ENCODE measurements at places on chromosomes 3 and 15.

- no peak for DNase-seq
Measured at GRCh38 chr3:192207239-192207638, 520.1 kb downstream of the FGF12 start.

- no peak for DNase-seq
Measured at GRCh38 chr3:187765342-187765741, 20.1 kb upstream of the BCL6 start.

GRCh38 chr15:88454236-88454635 lies 13.0 kb downstream of the MRPL46 start:
- no peak for DNase-seq

DNA sequence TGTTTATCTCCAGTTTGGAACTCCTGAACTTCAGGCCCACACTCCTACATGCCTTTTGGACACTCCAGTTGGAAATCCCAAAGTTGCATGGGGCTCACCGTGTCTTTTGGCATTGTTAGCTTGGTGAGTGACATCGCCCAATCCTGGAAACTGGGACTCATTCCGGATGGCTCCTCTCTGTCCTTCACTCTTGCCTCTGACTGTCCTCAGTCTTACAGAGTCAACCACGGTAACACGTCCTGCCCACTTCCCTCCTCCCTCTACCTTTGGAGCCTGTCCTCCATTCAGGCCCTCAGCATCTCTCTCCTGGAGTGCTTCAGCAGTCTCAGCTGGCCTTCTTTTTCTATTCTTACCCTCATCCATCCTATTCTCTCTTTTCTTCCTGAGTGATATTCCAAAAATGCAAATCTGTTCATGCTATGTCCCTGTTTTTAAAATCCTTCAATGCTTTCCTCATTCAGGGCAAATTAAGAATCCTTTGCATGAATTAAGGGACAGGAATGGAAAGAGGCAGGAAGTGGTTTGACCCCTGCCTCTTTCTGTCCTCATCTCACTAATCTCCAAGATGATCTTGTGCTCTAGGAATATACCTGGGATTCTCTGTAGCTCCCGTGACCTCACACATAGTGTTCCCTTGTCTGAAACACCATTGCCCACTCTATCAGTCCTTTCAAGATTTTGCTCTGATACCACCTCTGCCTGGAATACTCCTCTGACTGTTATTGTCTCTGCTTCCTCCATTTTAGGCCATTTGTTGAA lies 42.5 kb downstream of the LPP start:
- no peak for DNase-seq

DNA sequence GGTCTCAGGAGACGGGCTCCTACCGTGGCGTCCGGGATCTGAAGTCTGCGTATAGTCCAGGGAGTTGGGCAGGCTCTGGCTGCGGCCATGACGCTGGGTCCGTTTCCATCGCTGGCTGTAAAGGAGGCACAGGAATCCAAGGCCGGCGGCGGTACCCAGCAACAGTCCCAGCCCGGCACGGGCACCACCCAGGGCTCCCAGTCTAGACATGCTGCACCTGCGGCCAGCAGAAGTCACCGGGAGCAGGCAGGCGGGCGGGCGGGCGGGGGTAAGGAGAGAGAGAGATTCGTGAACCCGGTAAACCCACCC lies 526 bp downstream of the RMDN3 start:
- no peak for DNase-seq

- no peak for DNase-seq
Measured at GRCh38 chr3:24936574-24936973, 441.9 kb upstream of the THRB start.

DNA sequence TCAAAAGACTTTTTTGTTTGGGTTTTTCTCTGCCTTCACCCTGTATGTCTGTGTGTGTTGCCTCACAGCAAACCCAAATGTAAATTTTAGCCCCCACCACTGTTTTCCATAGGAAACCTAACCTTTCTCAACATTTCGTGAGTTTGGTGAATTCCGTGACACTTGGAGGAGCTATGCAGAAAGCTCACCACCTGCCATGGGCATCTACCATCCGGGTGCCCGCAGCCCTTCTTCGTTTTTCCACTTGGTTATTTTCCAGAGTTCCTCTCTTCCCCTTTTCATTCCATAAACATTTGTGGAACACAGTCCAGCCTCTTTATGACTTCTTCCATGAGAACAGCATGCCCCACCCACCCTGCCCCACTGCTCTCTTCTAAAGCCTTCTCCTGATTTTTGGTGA lies 31.3 kb downstream of the TMEM158 start:
- DNase-seq: no peak

DNA sequence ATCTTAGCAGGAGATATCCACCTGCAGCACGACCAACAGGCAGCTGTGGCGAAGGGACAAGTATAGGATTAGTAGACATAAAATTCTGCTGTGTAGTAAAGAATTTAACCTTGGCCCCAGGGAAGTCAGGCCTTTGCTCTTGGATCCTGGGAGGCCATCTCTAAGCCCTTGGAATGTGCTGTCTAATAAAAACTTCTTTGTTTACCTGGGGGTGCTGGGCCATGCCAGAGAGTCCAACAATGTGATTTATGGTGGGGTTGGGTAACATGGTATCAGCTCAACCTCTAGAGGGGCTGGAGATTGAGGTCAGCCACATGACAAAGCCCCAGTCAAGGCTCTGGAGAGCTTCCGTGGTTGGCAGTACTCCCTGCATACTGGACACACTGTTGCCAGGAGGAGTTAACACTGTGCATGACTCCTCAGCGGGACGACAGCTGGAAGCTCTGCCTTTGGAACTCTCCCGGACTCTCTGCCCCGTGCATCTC lies 52.4 kb downstream of the HEG1 start:
- DNase-seq: no peak

DNA sequence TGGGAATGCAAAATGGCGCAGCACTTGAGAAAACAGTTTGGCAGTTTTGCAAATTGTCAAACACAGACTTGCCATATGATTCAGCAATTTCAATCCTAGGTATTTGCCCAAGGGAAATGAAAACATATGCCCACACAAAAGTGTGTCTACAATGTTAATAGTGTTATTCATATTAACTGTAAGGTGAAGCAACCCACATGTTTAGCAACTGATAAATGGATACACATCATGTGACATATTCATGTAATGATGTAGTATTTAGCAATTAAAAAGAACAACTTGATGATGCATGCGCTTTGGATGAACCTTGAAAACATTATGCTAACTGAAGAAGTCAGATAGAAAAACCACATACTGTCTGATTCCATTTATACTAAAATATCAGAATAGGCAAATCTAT lies 539.0 kb upstream of the PPP2R3A start:
- DNase-seq: no peak

- no peak for DNase-seq
Measured at GRCh38 chr3:58536501-58537411, at the start of gene ACOX2. Gene ACOX2, minus strand, starts transcription at chr3:58537190. Its CDS starts 2,084 bp downstream, at chr3:58535106.

GRCh38 chr15:59327942-59328341 lies 44.7 kb downstream of the MYO1E start:
- peak; percentile 5 for DNase-seq

- no peak for DNase-seq
Measured at GRCh38 chr3:169835533-169835932, 22.8 kb upstream of the LRRC34 start.

DNA sequence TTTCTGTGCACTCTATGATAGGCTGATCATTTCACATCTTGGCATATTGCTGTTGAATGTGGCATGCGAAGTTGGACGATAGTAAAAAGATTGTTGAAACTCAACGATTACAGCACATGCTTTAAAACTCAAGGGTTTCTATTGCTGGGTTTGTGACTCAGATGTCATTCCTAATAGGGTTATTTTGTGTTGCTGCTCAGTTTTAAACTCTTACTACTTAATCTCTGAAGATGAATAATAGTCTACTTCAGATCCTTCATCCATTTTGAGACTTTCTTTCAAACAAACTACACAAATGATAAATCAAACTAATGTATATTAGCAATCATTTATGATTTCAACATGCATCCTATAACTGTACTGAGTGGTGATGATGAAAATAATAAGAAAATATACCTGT lies 71.3 kb upstream of the MBNL1 start:
- no peak for DNase-seq

DNA sequence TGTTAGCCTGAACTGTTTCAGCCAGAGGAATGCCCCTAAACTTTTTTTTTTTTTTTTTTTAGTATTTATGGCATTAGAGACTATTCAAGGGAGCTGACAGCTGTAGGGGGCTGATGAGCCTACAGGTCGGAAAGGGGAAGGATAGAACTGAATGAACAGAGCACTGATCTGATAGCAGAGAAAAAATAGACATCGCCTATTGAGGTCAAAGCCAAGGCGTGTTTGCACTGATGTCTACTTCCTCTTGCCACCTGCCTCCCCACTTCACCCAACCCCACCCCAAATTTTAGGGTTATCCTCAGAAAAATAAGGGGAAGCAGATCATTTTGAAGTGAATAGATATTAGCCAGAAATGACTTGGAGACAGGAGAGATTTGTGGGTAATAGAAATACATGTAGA lies 3.0 kb upstream of the ZMAT3 start:
- no peak for DNase-seq

DNA sequence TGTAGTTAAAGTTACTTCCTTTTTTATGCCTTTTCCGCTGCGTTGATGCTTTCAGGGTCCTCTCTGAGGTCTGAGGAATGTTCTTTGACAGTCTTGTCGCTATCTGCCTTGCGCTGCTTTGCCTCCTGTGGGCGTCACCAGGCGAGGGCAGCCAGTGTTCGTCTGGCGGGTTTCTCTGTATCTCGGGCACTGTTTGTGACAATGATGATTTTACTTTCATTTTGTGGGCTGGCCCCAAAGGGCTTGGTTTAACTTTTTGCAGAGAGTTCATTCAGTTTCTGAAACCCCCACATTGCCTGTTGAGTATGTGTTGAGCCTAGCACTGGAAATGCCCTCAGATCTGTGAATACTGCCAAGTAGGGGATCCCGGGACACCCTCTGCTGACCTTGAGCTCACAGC lies 24.6 kb upstream of the SACM1L start:
- DNase-seq: peak; percentile 83

DNA sequence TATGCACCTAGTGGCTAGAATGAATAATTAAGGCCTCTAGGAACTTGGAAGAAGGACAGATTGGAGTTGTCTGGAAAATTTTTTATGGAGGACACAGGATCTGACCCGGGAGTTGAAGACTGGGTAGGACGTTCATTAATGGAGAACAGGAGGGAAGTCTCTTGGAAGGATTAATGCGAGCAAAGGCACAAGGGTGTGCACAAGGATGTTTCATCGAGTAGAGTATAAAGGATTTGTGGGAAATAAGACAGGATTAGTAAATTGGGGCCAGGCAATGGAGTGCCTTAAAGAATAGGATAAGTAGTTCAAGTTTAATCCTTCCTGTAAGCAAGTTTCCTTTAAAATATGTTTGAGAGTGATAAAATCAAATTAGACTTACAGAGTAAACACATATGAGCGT lies 14.6 kb downstream of the LMOD3 start:
- no peak for DNase-seq

- DNase-seq: no peak
Measured at GRCh38 chr3:172606021-172606420, 82.8 kb upstream of the TNFSF10 start.

DNA sequence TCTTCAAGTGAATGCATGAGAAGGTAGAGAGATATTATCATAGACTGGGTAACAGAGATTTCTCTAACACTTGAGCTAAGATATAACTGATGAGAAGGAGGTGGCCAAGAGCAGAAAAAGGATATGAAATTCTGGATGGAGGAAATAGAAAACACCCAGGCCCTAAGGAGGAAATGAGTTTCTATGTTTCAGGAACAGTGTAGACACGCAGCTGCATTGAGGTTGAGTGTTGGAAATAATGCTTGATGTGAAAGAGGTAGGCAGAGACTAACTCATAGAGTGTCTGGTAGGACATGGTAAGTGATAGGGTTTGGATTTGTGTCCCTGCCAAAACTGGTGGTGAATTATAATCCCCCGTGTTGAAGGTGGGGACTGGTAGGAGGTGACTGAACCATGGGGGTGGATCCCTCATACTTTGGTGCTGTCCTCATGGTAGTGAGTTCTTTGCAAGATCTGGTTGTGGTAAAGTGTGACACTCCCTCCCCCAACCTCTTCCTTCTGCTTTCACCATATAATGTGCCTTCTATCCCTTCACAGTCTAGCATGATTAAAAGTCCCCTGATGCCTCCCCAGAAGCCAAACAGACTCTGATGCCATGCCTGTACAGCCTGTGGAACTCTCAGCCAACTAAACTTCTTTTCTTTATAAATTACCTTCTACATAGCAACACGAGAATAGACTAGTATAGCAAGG lies 787.3 kb downstream of the EDEM1 start:
- DNase-seq: no peak

DNA sequence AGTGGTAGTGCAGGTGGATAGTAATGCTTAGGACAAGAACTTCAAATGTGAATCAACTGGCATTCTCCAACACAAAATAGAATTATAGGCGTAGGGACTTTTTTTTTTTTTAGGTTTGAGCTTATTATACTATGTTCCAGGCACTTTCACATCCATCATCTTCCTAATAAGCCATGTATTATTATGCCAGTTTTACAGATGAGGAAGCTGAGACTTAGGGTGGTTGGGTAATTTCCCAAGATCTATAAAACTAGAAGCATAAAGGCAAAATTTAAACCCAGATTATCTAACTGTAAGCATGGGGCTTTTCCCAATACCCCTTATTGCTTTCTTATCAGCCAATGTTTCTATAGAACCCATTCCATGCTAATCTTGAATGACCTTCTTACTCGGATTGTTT lies 75.1 kb upstream of the ETV5 start:
- no peak for DNase-seq

GRCh38 chr3:18898911-18899310 lies 249.4 kb upstream of the KCNH8 start:
- DNase-seq: no peak

GRCh38 chr15:100686725-100687473 lies 84.5 kb downstream of the ASB7 start:
- DNase-seq: no peak

- DNase-seq: no peak
Measured at GRCh38 chr3:134772591-134772990, 22.5 kb upstream of the EPHB1 start.

- DNase-seq: no peak
Measured at GRCh38 chr15:33256874-33257273, 53.9 kb upstream of the RYR3 start.

DNA sequence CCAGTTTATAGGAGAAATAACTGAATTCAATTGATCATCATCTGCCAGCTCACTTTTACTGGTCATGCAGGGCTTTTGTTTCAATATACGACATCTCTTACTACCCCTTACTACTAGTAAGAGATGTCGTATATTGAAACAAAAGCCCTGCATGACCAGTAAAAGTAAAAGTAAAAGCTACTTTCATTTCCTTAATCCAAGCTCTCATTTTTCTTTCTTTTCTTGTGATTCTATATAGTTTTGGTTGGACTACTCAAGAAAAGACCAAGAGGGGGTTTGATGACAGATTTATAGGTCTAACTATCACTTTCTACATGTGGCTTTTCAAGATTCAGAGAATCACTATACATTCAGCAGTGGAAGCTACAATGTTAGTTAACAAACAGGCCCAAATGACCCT lies 1237.3 kb downstream of the ROBO2 start:
- no peak for DNase-seq

GRCh38 chr3:196055683-196056270 lies 26.1 kb downstream of the TFRC start:
- DNase-seq: no peak

GRCh38 chr3:128424508-128425069 lies 42.1 kb downstream of the DNAJB8 start:
- no peak for DNase-seq
